DMS79 (cell line): ENCODE measurements at places on chromosomes 13 and 19.

- no peak for DNase-seq
Observed at GRCh38 chr19:6720369-6721137, at the start of gene C3. C3 (minus strand) TSS chr19:6720650; CDS start chr19:6720589, 61 bp downstream.

- no peak for DNase-seq
Observed at GRCh38 chr19:29683009-29683408, 17.7 kb downstream of the PLEKHF1 start.

GRCh38 chr13:71217827-71218226, 649.2 kb downstream of the DACH1 start:
- no peak for DNase-seq

GRCh38 chr13:79392882-79393563, 13.0 kb downstream of the RBM26 start:
- no peak for DNase-seq

- DNase-seq = no peak
Observed at GRCh38 chr13:49021953-49022352, 46.2 kb downstream of the FNDC3A start.

DNA sequence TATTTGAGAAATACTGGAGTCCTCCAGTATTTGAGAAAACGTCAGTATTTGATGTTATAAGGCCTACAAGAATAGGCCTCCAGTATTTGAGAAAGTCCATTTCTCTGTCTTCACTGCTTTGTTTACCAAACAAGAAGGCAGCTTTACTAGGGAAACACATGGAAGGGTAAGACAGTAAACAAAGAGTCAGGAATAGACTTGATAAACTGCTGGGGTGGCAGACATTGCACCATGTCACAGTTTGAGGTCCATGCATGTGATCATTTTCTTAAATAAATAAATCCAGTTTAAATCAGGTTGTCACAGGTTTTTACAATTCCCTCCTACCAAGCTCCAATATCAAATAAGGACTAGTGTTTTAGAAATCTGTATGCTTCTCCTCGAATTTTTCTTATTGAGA, 1431.0 kb upstream of the SPRY2 start:
- no peak for DNase-seq

- no peak for DNase-seq
Observed at GRCh38 chr13:20704459-20705069, 1.1 kb downstream of the IL17D start.

DNA sequence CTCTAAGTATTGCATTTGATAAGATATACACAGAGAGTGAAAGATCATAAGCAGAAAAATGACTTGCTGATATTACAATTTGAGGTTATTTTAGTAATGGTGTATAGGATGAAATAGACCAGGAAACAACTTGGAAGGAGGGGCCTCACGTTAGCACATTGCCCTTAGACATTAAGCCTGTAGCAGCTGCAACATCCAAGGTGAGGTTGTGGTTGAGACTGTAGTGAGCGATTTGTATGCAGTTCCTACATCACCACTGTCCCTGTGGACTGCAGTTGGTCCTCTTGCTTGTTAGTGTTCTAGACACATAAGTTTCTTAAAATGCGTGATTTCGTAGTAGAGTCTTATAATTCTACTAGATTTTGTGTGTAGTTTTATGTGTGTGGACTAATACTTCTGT, 311.3 kb downstream of the ATP8A2 start:
- no peak for DNase-seq
